Activated T-cell treated with anti-CD3 and anti-CD28 coated beads for 24 hours (primary cell): ENCODE measurements at places on chromosomes 6 and 20.

GRCh38 chr6:76420094-76420493, 347.6 kb upstream of the IMPG1 start:
- no peak for DNase-seq

- no peak for DNase-seq
Observed at GRCh38 chr6:35034411-35035191, 106.5 kb downstream of the TCP11 start.

- DNase-seq: no peak
Observed at GRCh38 chr6:163806755-163807499, 392.4 kb downstream of the QKI start.

- DNase-seq: no peak
Observed at GRCh38 chr6:118719351-118720124, 68.1 kb upstream of the CEP85L start.

DNA sequence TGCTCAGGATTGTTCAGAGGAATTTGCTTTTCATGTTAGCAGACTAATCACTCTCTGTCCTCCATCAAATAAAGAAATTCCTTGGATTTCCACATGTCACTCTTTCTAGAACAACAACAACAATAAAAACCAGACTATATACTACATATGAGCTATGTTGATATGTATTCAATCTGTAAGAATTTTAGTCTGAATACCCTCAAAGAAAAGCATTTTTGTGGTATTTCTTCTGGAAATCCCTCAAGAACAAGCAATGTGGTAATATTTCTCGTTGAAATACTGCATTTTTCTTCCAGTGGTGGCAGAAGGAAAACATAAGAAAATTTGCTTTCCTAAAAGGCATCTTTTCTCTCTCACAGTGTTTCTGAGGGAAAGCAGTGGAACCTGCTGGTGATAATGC, 312.6 kb upstream of the RSPO3 start:
- DNase-seq: no peak

- no peak for DNase-seq
Observed at GRCh38 chr6:106300944-106301343, 24.6 kb downstream of the ATG5 start.

DNA sequence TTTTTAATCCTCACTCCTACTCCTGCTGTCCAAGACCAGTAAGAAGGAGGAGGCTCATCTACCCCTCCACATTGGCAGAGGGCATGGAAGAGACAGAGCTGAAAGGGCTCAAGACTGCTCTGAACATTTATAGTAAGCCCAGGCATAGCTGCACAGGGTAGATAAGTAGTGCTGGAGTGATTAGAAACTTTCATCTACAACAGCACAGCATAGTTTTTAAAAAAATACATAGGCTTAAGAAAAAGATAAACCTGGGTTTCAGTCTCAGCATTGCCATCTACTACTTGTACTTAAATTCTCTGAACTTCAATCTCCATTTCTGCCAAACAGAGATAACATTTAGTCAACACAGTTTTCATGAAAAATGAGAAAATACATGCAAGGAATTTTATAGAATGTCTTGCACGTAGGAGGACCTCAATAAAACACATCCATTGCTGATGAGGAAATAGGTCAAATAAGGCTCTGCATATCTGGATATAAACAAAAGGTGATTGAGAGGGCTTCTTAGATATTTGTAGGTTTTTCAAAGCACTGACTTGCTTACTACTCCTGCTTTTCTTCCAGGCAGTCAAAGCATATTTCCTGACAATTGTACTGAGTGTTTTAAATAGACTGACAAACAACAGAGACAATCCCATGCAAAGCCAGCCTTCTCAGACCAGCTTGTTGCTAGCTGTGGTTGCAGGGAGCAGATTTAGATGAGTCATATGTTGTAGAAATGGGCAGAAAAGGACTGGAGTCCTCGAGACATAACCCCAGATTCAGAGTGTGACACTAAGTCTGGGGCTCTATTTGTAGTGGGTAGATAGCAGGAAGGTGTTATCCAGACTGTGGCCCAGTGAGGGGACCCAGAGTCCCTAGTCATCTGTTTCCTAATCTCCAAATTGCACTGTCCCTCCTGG, 107.4 kb upstream of the TAB2 start:
- no peak for DNase-seq

DNA sequence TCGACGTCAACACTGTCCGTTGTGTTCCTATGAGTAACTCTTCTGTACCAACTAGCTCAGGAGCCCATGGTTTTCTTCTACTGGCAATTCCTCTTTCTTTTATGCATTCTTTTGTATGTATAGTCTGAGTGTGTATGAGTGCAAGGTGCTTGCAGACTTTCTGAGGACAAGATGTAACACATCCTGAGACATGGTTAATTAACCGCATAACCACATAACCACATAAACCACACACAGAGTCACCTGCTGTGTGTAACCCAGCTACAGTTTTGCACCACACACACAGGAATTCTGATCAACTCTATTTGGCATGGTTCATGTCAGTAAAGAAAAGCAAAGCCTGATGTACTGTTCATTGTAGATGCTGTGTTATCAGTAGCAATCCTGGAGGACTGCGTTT, 98.6 kb downstream of the DACT2 start:
- DNase-seq: no peak

DNA sequence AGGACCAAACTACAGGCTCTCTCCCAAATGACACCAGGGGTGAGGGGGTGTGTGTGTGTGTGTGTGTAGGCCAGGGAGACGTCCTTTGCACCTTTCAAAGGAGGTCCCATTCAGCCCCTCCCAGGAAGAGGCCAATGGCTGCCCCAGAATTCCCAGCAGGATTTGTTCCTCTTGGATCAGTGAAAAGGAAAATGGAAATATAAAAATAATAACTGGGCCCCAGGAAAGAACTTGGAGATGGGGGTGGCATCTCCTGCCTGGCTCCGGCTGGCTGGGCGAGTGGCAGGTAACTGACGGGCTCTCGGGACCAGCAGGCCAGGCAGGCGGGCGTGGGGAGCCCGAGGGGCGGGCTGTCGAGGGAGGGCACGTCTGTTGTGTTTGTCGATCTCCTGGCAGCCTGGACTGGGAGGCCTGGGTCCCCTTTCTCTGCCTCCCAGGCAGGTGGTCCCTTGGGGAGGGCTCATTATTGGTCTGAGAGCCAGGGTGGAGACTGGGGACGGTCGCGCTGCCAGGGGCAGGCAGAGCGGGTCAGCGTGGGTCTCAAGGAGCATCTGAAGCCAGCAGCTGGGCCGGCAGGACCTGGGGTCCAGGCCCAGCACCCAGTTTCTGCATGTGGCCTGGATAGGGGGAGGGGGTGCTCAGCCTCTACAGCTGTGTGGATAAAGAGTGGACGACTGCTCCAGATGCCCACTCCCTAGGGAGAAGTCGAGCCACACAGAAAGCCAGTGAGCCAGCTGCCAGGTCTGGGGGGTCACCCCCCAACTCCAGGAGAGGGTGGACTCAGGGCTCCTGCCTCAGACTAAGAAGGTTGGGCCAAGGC, 3.1 kb downstream of the NOL4L start:
- DNase-seq: no peak

DNA sequence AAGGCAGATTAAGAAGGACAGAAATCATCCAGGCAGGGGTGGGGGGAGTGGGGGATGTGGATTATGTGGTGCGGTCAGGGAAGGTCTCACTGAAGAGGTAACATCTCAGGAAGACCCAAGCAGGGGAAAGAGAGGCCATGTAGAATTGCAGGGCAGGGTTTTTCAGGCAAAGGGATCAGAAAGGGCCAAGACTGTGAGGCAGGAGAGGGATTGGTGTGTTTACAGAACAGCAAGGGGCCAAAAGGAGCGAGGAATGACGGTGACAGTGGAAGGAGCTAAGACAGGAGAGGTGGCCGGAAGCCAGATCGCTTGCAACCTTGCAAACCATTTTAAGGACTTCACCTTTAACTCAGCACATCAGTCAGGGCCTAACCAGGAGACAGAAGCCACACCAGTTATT, 535.4 kb upstream of the JARID2 start:
- no peak for DNase-seq

DNA sequence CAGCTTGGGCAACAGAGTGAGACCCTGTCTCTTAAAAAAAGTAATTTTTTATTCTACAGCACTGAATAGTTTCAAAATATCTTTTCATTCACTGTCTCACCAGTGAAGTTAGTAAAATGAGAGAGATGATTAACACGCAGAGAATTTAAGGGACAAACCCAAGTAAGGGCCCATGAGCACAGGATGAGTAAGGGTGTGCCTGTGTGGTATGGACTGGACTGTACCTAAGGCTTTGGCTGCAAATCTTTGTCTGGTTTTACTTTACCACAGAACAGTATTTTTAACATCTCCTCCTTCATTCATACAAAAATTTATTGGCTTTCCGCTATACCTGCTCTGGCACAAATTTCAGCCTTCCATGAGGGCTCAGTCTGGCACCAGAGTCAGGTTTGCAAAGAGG, 433.3 kb downstream of the UTRN start:
- no peak for DNase-seq

- no peak for DNase-seq
Observed at GRCh38 chr6:46419576-46420002, 71.7 kb downstream of the RCAN2 start.
